Activated CD4-positive, alpha-beta T cell treated with anti-CD3 and anti-CD28 coated beads, Interleukin-2, amount 50 U/mL, for 48 hours (primary cell): ENCODE measurements at places on chromosomes 6 and 20.
A peak's percentile ranks its signal among the peaks of the same experiment; 100 is the strongest.

DNA sequence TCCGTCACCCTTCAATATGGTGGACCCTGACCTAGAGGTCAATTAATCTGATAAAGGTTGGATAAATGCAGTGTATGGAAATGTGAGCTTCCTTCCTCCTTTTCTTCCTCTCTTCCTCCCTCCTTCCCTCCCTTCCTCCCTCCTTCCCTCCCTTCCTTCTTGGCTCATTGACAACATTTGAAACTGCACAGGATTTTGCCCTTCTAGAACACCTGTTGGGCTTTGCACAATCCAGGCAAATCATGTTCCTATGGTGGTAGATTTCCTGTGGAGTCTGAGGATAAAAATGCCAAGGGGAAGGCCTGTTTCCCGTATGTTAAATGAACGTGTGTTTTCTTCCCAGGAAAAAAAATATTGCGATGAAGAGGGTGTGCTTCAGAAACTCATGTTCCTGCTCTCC is 642.8 kb downstream of the EPM2A start:
- DNase-seq = no peak

GRCh38 chr20:55533632-55534031 is 471.7 kb downstream of the CBLN4 start:
- no peak for DNase-seq

- no peak for DNase-seq
These were observed 243.6 kb downstream of the TTLL2 start for GRCh38 chr6:167568407-167569024.

DNA sequence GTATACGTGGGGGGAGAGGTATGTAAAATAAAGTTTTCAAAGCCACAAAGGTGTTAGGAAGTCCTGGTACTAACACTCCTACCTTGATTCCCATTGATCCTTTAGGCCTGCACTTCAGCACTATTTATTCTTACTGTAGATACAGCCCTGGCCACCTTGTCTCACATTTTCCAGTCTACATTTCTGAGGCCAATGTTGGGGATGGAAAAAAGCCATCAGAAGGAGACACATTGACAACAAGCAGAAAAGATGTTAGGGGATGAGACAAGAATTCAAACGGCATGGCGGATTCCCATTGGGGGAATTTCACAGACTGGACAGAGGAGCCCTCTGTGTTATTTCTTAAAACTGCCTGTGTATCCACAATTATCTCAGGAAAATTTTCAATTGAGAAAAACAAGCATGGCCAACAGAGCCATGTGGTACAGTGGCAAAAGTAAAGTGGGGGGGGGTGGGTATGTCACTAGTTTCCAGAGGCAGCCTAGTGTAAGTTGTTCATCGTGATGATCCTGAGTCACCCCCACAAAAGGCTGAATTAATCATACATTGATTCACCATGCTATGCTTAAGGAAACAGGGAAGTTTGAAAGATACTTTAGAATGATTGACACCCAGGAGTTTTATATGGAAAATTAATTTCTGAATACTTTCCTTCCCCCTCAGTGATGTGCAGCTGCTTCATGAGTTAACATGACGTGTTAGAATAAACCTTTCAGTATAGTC is 40.5 kb downstream of the RREB1 start:
- no peak for DNase-seq

DNA sequence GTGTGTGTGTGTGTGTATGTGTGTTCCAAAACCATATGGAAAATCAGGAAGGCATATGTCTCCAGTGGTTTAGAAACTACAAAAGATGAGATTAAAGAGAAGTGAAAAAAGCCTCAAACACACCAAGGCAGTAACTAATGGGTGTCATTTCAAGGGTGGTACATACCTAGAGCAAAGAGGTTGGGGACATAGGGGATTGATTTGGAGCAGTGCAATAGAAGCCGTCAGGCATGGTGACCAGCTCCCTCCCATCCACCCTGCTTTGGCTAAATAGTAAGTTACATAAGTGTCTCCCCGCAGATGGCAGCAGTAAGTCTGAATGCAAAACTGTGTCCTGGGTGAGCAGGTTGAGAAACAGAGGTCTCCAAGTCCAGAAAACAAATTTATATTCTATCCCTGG is 10.4 kb upstream of the ELMO2 start:
- DNase-seq = no peak

GRCh38 chr20:37946946-37947345 is 44.0 kb downstream of the VSTM2L start:
- DNase-seq = no peak

DNA sequence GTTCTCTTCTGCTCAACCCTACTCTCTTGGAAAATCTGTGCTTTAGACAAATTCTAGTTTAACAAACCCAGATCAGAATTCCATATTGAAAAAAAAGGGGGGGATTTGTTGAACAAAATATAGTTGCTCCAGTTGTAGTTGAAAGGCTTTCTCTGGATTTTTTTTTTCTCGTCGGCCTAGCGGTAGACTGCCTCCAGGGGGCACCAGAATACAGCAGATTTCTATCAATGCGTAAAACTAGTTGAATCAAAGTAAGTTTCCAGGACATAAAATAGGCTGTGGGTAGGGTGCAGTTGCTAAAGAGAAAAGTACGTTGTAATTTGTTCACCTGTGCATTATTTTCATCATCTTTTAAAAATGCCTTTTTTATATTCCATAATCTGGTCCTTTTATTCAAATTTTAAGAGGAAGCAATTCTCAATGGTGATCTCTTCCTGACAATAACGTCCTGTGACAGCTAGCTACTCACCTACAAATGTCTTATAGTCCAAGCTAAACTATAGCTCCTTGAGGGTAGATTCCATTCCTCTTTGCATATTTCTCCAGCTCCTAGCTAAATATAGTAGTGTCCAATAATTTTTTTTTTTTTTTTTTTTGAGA is 105.4 kb downstream of the PERP start:
- peak; percentile 73 for DNase-seq

- no peak for DNase-seq
These were observed 36.1 kb upstream of the NOL4L start for GRCh38 chr20:32621071-32621890.

GRCh38 chr20:63067721-63068560 is 61.2 kb upstream of the BHLHE23 start:
- DNase-seq = no peak

- no peak for DNase-seq
These were observed 105.5 kb downstream of the AGPAT4 start for GRCh38 chr6:161168281-161168891.

GRCh38 chr20:17617212-17617867 is 47.5 kb downstream of the DSTN start:
- peak; percentile 66 for DNase-seq

GRCh38 chr6:136166815-136167214 is 83.3 kb downstream of the MTFR2 start:
- DNase-seq = no peak

DNA sequence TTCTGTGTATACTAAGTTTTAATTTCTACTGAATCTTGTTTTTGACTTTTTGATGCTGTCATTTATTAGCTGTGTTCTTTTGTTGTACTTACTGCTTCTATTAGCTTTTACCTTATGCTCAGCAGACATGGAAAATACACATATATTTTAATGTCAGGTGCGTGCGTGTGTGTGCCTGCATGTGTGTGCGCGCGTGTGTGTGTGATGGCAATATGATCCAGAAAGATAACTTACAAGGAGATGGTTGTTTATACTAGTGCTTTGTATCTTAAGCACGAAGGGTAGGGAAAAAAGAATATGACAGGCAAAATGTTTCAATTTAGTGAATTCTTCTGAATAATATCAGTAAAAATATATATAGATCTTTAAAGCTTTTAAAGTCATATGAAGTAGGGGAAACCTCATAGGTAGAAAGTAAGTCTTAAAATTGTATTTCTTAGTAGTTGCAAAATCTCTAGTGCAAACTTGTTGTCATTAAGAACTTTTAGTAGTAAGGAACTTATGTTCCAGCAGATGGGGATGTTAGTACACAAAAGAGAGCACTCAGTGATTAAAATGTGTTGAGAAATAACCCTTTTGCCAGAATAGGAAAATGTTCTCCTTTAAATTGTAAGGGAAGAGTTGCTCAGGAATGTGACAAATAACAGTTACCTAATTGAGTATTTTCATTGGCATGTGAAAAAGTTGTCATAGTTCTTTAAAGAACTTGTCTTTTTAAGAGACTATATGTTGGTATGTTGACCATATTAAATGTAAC is 13.2 kb downstream of the QKI start:
- DNase-seq = no peak

DNA sequence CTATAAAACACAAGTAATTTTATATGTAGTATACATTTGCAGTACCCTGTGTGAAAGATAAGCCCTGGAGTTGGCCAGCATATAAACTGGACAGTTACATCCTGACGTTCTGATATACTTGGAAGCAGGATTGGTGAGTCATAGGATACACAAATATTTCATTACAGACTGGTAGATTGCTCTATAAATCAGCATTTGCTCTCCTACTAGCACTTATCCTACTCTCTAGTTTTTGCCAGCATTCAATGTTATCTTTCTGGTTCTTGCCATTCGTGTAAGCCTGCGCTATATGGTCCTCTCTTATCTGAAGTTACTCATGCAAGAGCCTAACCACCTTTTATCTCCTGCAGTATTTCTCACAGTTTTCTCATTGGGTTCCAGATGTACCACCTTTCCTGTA is 680.2 kb upstream of the MMS22L start:
- no peak for DNase-seq

DNA sequence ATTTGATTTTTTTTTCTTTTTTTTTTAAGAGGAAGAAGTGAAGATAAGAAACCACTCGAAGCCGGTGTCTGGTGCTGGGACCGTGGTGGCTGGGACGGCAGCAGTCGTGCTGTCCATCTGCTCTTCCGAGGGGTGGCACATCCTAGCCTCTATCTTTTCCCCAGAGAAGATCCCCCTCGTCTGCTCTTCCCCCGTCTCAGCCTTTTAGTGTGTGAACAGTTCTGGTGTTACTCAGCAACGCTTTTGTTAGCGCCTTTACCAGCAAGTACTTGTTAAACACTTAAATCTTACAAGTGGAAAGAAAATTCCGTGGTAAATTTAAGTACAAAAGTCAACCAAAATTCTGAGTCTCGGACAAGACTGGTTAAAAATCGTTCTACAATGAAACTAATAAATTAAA is 90.1 kb downstream of the RSPH3 start:
- no peak for DNase-seq

DNA sequence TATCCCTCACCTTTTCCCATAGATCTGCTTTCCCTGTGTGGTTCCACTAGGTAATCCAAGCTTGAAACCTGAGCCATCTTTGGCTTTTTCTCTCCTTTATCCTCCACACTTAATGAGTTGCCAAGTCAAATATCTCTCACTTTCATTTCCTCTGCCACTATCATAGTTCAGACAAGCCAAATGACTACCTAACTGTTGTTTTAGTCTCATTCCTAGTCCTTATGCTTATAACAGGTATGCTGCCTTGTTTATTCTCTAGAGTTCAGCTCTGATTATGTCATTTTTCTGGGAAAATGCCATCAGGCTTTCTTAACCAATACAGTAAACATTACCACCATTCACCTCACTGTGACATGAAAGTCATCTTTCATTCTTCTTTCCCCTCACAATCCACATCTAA is 6.5 kb downstream of the EFHC1 start:
- no peak for DNase-seq

- DNase-seq = no peak
These were observed 217.9 kb downstream of the PLCB4 start for GRCh38 chr20:9286501-9287461.

- no peak for DNase-seq
These were observed 111.0 kb downstream of the SOBP start for GRCh38 chr6:107600936-107601335.

GRCh38 chr6:21596145-21596948 is 2.8 kb downstream of the SOX4 start:
- peak; percentile 5 for DNase-seq

- DNase-seq = no peak
These were observed 614.5 kb downstream of the CBLN4 start for GRCh38 chr20:55390791-55391190.

- DNase-seq = no peak
These were observed 7.7 kb downstream of the HBS1L start for GRCh38 chr6:135046912-135047311.

DNA sequence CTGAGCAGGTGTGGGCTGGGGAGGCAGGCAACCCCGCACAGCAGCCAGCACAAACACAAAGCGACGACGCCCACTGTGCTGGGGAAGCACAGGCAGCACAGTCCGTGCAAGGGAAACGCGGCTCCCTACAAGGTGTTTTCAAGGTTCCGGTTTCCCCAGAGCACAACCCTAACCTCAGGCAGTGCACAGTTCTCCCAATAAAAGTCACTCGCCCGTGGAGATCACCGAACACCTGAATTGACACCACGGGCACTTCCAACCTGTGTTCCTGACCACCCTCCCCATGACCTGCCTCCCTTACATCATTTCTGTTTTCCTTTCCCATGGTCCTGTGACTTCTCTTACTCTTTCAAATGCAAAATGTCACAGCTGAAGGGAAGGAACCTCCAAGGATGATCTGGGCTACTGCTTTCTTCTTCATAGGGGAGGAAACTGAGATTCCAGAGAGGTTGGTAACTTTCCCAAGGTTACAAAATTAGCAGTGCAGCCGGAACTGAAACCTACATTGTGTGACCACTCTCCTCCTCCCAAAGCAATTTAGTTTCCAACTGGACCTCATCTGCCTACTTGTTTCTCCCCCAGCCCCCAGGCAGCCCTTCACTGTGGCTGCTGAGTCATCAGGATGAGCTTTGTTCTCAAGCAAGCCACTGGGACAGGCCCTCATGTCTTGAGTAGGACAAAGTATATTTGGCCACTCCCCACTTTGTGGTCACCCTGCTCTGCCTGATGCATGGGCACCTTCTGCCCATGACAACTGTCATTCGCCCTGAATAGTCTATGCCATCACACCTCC is 125.3 kb downstream of the ATXN1 start:
- DNase-seq = peak; percentile 33

- DNase-seq = no peak
These were observed 29.9 kb upstream of the PNRC1 start for GRCh38 chr6:89050697-89051096.

GRCh38 chr20:61369731-61370520 is 117.9 kb downstream of the CDH4 start:
- DNase-seq = no peak

GRCh38 chr6:143429970-143430369 is 20.5 kb downstream of the ADAT2 start:
- no peak for DNase-seq

GRCh38 chr20:46111028-46111835 is 6.9 kb upstream of the CD40 start:
- peak; percentile 23 for DNase-seq

DNA sequence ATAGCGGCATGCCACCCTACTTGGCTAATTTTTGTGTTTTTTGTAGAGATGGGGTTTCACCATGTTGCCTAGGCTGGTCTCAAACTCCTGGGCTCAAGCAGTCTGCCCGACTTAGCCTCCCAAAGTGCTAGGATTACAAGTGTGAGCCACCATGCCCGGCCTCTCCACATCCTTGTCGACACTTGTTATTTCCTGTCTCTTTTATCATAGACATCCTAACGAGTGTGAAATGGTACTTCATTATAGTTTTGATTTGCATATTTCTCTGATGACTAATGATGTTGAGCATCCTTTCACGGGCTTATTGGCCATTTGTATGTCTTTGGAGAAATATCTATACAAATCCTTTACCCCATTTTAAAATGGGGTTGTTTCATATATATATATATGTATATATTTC is 39.0 kb upstream of the ASXL1 start:
- peak; percentile 11 for DNase-seq
